ENCODE measurements at places on chromosomes 11 and 22.

- no peak for DNase-seq
Observed at GRCh38 chr22:19981171-19981960, 35.3 kb downstream of the ARVCF start.

- DNase-seq, result no peak
Observed at GRCh38 chr11:109347304-109347703, 74.7 kb upstream of the C11orf87 start.

DNA sequence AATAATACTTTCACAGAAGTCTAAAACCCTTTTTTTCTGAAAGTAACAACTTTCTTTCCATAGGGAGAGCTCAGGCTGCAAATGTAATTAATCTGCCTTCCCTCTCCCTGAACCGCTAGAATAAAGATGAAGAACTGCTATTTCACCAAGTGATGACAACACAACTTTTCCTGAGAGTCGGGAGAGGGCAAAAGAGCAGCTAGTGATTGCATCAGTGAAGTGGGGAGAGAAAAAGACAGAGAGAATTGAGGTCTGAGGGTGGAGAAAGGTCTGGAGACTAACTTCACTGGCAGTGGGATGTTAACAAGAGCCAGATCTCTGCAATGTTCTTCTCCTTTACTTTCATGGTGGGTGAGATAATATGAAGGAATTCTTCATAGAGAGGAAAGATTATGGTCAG lies 10.9 kb upstream of the MPEG1 start:
- DNase-seq, result no peak

- no peak for DNase-seq
Observed at GRCh38 chr22:37283393-37283937, 1.2 kb downstream of the CYTH4 start.

DNA sequence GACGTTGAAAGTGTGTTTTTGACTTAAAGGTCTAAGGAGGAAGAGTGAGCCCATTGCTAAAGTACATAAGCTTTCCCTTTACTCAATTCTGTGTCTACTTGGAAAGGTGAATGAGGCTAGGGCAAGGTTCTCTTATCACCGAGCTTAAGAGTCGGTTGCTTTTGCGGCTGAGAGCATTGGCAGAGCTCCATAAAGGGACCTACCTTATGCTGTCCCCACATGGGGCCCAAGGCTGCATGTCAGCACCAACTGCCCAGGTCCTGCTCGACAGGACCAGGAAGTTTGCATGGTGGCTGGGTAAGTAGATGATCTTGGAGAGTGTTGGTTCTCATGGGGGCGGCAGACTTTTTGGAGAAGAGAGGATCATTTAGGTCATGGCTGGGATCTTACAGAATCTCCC lies 91.2 kb downstream of the ZBTB16 start:
- no peak for DNase-seq

GRCh38 chr22:49817359-49817758 lies 10.3 kb downstream of the BRD1 start:
- no peak for DNase-seq

GRCh38 chr11:67452141-67452952 lies at the start of gene GPR152:
TSS of gene GPR152 (minus strand) at chr11:67452729. CDS start at chr11:67452724, 5 bp downstream.
- DNase-seq, result no peak

DNA sequence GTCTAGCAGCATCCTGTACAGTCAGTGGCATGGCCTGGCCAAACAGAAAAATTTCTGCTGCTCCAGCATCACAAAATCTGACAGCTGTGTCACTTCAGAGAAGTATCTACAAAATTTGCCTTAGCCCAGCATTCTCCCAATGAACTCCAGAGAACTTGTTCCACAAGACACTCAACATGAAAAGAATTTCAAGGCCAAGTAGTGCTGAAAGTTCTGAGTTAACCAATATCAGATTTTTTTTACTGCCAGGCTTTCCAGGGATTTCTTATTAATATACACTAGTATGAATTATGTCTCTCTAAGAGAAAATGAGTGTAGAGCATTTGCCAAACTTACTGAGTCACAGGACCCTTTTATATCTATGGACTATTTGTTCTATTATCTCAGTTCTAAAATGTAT lies 68.8 kb downstream of the OR5AK2 start:
- DNase-seq, result no peak

GRCh38 chr11:742156-742546 lies 5.1 kb upstream of the TALDO1 start:
- DNase-seq, result no peak

GRCh38 chr22:27097933-27098332 lies 440.5 kb downstream of the MIAT start:
- no peak for DNase-seq

GRCh38 chr22:28015676-28016601 lies 96.9 kb upstream of the PITPNB start:
- no peak for DNase-seq

GRCh38 chr11:13924801-13925327 lies 37.7 kb upstream of the SPON1 start:
- no peak for DNase-seq

DNA sequence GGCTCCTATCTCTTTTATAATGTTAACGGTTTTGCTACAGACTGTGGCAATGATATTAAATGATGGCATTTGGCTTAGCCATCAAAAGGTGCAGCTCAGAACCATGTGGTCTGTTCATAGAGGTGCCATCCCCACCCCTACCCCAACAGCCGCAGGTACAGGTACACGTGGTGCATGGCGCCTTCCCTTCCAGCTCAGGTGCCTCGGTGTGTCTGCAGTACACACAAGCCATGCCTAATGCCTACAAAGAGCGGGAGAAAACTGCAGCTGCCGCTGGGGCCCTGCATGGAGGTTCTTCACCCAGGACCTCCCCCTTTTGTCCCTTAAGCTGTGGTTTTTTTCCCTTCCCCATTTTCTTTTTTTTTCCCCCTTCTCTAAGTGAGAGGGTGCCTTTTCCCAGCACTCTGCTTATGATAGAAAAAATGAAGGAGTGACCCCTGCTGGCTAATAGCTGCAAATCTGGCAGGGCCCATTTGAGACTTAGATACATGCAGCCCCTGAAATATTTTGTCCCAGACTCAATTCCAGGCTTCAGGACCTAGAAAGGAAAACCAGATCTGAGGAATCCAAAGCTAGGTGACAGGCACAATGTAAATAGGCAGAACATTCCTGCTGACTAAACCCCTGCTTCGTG lies 6.5 kb downstream of the OR52M1 start:
- no peak for DNase-seq

DNA sequence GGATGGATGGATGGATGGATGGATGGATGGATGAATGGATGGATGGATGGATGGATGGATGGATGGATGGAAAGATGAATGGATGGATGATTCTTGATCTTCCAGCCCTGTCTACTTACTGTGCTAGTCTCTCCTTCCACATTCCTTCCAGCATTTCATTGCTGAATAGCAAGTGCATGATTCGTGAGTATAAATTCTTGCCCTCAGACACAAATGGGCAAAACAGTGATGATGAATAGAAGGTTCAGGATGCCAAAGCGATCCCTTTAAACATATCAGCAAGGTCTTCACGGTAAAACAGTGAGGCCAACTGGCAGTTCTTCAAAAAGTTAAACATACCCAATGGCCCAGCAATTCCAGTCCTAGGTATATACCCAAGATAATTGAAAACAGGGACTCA lies 400.2 kb downstream of the MN1 start:
- DNase-seq, result no peak

GRCh38 chr11:34609850-34610249 lies 11.0 kb upstream of the EHF start:
- no peak for DNase-seq

DNA sequence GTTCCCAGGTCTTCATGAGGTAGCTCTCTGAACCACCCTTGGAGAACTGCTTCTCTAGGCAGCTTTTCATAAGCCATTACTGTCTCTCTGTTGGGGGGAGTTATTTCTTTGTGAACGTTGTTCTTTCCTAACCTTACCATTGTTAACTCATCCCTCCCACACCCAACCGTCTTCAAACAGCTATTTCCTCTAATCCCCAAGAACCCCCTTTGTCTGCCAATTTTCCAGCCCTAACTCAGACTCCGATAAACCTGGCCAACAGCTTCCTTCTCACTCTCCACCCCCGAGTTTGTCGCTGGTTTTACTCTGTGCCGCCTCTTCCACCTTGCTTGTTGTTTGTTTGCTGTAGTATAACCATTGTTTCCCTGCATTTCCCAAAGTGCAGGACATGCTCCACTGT lies 131.5 kb downstream of the CCDC34 start:
- DNase-seq, result no peak

- no peak for DNase-seq
Observed at GRCh38 chr11:89477175-89477574, 14.0 kb downstream of the NOX4 start.

GRCh38 chr11:44307340-44308099 lies 2.4 kb downstream of the ALX4 start:
- DNase-seq, result no peak

GRCh38 chr11:125373426-125374391 lies 122.4 kb downstream of the FEZ1 start:
- no peak for DNase-seq

GRCh38 chr11:88293931-88294330 lies 43.6 kb downstream of the CTSC start:
- DNase-seq, result no peak

GRCh38 chr11:8030526-8031247 lies 43.5 kb downstream of the EIF3F start:
- DNase-seq, result no peak

DNA sequence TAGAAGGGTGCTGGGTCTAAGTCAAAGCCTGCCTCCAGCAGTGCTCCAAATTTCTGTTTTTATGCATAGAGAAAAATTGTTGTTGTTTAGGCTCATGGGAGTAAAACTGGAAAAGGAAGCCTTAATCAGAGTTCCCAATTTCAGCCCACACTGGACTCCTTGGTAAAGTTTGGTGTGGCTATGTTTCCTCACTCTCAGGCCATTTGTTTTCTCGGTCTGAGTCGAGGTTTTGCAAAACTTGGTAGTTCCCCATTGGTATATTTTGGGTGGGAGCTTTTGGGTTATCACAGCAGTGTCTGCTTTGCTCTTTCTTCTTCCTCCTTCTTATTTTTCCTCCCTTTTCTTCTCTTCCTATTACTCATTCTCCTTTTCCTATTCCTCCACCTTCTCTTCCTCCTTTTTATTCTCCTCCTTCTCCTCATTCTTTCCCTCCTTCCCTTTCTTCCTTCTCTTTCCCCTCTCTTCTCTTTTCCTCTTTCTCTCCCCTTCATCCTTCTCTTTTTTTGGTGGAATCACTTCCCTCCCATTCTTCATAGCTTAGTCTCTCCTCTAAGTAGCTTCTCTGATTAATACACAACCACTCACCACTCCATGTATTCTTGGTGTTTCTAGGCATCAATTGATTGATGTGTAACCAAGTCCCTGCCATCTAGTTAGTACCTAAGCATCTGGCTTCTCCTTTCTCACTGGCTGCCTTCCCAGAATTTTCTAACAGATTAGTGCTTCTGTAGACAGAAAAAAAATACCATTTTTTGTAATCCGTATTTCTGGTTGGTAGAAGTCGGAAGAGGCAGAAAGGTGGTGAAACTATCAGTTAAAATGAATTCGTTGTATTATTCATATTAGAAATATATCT lies 10.1 kb downstream of the SLC5A1 start:
- DNase-seq, result no peak

DNA sequence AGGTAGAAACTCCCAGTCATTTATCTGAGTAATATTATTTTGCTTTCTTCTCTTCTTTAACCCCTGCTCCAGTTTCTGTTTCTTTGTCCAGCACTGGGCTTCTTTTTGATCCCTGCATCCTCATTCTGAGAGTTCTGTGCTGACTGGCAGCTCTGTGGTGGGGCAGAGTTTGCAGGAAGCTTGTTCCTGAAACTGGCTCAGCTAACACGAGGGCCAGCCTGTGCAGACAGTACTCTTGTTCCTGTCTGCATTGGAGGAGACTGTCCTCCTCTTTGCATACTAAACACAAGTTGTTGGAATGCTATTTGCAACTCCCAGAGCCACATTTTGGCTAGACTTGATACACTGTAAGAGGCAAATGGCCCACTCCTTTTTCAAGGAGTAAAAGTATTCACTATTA lies 93.1 kb upstream of the HORMAD2 start:
- no peak for DNase-seq

GRCh38 chr11:8744423-8744822 lies 61.8 kb downstream of the RPL27A start:
- DNase-seq, result no peak

- DNase-seq, result no peak
Observed at GRCh38 chr11:20489948-20490347, 102.4 kb downstream of the PRMT3 start.

DNA sequence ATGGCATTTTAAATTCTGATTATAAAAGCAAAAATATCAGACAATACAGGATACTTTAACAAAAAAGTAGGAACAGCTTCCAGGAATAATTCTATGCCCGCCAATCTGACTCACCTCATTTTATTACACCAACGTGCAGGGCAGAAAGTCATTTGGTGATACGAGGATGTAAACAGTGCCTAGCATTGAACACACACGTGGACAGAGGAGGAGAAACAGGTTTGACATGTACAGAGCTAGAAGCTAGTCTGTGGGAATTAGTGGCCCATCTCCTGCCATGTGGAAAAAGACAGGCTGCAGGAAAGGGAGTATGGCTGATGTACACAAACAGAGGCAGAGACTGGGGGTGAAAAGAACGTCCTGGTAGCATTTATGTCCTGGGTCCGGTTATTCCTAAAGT lies 9.0 kb upstream of the SPINDOC start:
- no peak for DNase-seq

GRCh38 chr22:44167501-44167900 lies 13.2 kb upstream of the PARVG start:
- DNase-seq, result no peak

GRCh38 chr11:843818-844692 lies 1.4 kb downstream of the TSPAN4 start:
- no peak for DNase-seq

GRCh38 chr22:44218071-44218470 lies 37.3 kb downstream of the PARVG start:
- no peak for DNase-seq

DNA sequence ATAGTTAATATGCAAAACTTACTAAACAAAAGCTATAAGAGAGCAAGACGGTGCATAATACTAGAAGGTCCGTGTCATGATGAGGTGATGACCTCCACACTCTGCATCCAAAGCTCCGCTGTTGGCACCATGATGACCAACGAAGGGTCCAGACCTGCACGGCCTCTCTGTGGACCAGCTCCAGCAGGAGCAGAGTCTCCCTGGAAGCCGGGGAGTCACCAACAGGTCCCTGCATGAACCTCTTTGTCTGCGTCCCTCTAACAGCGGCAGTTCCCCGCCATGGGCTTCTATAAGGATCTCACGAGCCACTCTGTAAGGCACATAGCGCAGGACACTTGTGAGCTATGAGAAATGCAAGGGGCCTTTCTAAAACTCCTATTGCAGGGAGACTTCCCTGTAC lies 517.3 kb downstream of the BRD1 start:
- DNase-seq, result no peak

DNA sequence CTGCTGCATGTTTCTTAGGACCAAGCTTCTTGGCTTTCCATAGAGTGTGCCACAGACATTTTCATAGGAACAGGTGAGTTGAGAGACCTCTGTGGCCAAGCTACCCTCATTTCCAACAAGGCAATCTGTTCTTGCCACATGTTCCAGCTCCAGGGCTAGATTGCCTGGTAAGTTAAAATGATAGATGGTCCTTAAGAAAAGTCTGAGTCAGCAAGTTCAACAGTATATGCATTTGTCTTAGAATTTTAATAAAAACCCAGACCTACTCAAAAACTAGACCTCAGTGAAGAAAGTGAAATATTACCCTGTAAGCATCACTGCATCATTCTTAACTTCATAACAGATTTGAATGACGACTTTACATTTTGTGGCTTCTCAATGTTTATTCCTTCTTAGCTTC lies 1123.6 kb downstream of the DLG2 start:
- DNase-seq, result no peak
